ENCODE measurements at places on chromosomes 5 and 9.
A peak's percentile ranks its signal among the peaks of the same experiment; 100 is the strongest.

- no peak for DNase-seq
Observed at GRCh38 chr5:148859703-148860102, 33.3 kb downstream of the ADRB2 start.

- no peak for DNase-seq
Observed at GRCh38 chr5:76576450-76576849, 46.8 kb downstream of the F2RL2 start.

- no peak for DNase-seq
Observed at GRCh38 chr9:116318468-116319374, 165.1 kb downstream of the PAPPA start.

DNA sequence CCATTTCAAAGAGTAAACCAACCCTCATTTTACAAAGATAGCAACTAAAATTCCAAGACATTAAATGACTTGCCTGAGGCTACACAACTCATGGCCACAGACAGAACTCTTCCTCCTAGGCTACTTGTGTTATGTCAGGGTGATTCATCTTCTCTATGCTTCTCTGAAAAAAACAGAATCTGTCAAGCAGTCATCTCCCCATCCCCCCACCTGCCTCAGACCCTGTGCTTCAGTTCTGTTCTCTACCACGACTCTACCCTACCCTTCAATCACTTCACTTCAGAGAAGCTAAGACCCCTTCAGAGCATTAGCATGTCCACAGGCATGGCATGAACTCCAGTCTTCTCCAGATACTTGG lies 277.7 kb upstream of the PTGER4 start:
- no peak for DNase-seq

- no peak for DNase-seq
Observed at GRCh38 chr5:171412186-171412585, 7.3 kb upstream of the FGF18 start.

DNA sequence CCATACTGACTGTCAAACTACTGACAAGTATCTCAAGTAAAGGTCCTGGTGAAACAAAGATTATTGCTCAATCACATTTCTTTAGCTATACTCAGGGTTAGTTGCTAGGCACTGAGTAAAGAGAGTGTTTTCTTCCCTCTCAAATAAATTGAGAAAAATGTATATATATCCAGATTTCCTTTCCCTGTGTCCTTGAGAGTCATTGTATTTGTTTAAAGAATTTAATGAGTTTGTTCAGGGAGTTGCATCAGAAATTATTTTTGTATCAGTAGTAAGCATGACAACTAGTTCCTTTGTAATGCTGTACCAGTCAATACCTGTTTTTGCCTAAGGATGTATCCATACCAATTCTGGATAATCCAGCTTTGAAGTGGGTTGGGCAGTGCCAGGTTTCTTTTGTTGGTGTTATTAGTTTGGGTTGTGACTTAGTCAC lies 3.2 kb upstream of the ANKHD1 start:
- DNase-seq, result no peak

DNA sequence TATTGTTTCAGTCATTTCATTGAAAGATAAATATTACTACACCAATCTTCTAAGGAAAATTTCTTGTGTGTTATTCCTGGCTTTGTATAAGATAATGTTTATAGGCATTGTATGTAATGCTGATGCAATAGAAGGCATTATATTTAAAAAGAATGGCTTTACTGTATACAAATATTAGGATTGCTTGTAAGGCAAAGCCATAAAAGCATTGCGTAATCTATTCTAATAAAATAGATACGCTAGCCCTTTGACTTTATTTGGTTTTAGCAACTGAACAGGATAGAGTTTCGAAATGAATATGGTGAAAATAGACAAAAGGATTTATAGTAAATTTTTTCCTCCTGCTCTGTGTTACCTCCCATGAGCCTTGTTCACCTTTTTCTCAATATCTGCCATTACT lies 5.5 kb upstream of the LYSMD3 start:
- DNase-seq, result no peak

DNA sequence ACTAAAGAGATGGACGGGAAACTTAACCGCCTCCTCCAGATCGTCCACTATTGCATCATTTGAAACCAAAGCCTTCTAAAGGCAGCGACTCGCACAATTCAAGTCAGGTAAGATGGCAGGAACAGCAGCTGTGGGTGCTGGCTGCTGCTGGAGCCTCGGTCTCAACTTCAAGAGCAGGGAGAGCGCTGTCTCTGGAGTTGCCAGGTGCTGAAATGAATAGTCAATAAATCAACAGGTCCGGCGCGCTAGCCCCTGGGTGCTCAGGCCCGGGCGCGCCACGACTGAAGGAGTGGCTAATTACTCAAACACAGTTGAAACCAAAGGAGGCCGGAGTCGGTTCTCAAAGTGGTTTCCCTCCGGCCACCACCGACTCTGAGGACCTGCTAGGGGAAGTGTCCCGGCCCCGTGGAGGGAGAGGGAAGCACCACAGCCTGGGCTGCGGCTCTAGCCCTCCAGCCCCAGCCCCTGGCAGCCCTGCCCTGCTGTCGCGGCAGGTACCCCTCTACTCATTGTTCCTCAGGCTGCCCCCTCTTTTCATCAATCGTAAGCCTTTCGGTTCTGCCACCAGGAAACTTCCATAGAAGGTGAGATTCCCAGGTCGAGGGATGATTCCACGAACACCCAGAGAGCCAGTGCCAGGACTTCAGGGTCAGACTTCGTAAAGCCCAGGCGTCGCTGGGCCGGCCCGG lies 804 bp downstream of the TTC39B start:
- DNase-seq, result peak; percentile 75

DNA sequence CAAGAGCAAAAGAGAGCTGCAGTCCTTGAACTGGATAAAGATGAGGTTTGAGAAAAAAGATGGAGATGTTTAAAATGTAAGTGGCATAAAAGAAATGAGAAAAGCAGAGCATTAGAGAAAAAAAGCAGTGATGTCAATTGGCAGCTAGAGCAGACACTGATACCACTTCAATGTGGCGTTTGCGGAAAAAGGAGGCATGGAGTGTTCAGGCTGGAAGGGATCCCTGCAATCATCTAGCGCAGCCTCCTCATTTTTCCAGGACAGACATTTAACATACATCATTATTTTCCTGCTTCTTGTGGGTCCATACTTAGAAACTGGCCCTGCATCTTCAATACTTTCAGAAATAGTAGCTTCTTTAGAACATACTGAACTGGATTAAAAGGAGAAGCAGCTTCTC lies 563.8 kb downstream of the PTPRD start:
- no peak for DNase-seq

GRCh38 chr5:59328709-59329296 lies 564.7 kb downstream of the PDE4D start:
- peak; percentile 64 for DNase-seq

DNA sequence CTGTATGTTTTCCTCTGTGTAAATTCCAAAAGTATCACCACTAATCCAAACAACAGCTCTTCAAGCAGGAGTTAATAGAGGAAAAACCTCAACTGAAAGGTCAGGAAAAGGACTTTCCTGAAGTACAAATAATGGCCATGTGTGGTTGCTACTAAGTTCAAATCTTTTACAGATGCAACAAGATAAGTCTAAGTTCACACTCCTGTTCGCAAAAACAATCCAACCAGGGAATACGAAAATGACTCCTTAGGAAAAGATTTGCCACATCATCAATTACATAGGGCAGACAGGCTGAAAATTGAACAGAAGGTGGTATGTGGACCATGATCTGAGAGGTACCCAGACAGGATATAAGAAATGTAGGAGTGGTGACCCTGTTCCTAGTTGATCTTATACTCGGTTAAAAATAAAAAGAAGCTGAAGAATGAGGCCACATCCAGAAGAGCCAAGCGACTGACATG lies 210.2 kb downstream of the TSSK1B start:
- DNase-seq, result no peak

- DNase-seq, result no peak
Observed at GRCh38 chr5:9615331-9615730, 14.8 kb downstream of the TAS2R1 start.

DNA sequence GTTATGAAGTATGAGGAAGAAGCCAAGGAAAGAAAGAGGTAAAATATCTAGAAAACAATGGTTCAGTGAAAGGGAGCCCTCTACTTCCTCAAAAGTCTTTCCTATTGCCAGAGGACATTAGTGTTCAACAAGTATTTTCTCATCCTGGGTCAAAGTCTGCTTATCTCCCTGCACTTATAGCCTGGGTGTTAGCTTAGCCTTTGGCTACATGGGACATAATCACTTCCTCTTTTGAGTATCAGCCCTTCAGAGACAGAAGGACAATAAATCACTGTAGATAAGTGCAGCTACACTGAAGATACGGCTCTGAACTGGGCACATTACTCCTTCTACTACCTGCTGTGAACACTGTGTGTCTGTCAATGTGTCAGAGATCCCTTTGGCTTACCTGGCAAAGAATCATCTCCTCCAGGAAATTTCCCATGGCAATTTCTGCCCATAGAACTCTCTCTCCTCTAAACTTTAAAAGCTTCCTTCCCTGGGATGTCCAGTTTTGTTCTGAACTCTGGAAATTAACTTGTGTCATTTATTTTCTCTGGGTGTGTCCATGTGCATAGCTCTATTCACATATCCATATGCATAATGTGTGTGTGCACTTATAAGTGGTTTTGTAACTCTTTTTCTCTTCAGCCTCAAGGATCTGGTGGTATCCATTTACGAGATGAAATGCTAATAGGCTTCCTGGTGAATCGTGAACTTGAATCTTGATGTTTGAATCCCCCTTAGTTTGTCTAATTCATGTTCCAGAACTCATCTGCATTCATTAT lies 30.0 kb upstream of the RECK start:
- DNase-seq, result no peak

DNA sequence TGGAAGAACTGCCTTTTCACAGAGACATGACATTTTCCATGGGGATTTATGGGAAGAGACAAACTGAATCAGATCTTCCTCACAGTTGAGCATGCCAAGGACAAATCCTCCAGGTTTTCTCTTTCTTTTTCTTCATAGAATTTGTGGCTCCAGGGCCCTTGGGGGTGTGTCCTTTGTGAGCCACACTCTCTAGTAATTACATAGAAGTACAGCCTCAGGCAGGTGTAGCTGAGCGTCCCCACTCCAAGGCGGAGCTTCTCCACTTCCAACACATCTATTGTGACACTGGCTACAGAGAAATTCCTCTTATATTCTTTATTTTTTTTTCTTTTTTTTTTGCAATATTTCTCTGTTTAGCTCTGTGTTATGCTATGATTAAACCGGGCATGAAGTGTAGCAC lies 420.5 kb upstream of the CD180 start:
- DNase-seq, result no peak

DNA sequence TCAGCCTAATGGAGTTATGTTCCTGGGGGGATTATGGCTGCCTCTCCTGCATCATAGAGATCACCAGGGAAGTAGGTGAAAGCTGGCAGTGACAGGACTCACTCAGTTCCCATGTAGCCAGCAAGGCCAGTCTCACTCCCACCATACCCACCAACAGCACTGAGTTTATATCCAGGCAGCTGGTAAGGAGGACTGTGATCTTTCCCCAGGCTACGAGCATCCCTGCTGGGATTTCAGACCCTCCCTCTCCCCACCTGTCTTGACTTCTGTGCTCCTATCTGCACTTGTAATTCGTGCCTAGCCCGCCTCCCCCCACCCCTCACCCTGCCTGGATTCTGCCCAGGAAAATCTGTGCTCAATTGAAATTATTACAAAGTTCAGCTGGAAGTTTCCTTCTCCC lies 499.1 kb upstream of the NUDT12 start:
- DNase-seq, result no peak

DNA sequence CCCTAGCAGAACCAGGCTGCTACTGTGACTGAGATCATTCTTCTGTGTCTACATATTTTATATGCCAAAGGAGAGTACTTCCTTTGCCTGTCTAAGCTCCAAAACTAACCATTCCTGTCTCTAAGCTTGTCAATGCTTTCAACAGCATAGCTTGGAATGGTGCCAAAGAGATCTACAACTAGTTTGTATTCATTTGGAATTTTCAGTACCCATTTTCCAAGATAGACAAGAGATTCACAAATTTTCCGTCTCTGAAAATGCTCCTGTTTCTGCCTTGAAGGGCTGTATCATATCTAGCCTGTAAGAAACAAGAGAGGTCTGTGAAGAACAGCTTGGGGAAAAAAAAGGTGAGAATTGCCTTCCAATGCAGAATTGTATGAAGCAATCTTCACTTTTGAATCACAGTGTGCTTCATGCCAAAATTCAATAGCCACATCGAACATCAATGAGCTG lies 334.4 kb upstream of the ACTBL2 start:
- DNase-seq, result no peak

DNA sequence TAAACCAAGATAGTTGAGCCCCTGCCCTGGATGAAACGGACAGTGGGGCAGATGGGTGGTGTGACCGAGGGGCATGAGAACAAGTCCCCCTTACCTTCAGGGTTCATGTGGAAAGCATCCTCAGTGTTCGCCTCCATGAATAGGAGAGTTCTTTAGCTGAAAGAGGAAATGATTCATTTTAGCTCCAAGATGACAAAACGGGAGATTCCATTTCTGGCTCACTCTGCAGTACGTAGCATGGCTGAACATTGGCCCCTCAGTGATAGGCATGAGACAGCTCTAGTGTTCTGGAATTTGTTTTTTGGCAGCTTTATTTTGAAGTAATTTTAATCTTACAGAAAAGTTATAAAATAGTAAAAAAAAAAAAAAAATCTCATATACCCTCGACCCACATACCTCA lies 70.2 kb upstream of the AGXT2 start:
- DNase-seq, result no peak

DNA sequence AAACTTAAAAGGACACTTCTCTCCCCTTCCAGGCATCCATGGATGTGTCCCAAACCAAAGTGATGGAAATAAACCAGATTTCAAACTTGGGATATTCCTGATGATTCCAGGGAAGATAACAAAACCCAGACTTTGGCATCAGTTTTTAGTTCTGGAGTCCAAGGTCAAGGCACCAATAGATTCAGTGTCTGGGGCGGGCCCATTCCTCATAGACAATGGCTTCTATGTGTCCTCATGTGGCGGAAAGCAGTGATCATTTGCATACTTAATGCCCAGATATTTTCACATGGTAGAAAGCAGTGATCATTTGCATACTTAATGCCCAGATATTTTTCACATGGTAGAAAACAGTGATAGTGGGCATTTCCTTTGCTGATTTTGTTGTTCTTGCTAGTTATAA lies 151.4 kb upstream of the DAP start:
- no peak for DNase-seq

GRCh38 chr9:14251154-14252071 lies 62.5 kb downstream of the NFIB start:
- DNase-seq, result peak; percentile 55

Measured in renal pelvis (tissue), 12 donors.